Stimulated activated CD4-positive, alpha-beta T cell treated with anti-CD3 and anti-CD28 coated beads, TNF-alpha, amount 100 ng/mL, for 48 hours (primary cell): ENCODE measurements at places on chromosomes 1 and 21.

- no peak for DNase-seq
Measured at GRCh38 chr21:46008893-46009621, 27.5 kb downstream of the COL6A1 start.

- no peak for DNase-seq
Measured at GRCh38 chr1:221268295-221268694, 389.1 kb downstream of the HLX start.

DNA sequence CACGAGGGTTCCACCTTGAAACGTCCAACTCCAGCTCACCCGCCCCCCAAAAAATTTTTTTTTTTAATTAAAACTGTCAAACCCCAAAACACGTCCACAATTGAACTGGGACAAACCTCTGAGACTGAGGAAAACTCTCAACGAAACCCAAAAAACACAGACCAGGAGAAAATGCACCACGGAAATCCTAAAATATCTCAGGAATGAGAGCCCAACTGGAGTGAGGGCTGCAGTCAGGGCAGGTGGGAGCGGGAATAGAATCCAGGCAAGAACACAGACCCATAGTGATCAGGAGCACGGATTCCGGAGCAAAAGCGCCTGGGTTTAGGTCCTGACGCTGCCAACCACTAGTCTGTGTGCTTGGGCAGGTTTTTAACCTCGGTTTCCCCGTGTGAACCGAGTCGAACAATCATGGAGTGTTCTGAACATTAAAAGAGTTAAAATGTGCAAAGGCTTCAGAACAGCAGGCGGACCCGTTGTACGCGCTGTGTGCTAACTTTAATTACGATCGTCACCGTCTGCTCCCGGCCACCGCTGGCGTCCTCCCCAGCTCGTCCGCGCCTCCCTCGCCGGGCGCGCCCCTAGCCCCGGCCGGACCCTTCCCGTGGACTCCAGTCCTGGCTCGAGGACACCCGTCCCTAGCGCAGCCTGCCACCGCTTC lies 624 bp downstream of the ARHGAP29 start:
- DNase-seq = no peak

- DNase-seq = no peak
Measured at GRCh38 chr1:112706505-112707220, at the start of gene RHOC. Gene RHOC (minus strand): TSS chr1:112707127. CDS start chr1:112703799, 3,328 bp downstream.

DNA sequence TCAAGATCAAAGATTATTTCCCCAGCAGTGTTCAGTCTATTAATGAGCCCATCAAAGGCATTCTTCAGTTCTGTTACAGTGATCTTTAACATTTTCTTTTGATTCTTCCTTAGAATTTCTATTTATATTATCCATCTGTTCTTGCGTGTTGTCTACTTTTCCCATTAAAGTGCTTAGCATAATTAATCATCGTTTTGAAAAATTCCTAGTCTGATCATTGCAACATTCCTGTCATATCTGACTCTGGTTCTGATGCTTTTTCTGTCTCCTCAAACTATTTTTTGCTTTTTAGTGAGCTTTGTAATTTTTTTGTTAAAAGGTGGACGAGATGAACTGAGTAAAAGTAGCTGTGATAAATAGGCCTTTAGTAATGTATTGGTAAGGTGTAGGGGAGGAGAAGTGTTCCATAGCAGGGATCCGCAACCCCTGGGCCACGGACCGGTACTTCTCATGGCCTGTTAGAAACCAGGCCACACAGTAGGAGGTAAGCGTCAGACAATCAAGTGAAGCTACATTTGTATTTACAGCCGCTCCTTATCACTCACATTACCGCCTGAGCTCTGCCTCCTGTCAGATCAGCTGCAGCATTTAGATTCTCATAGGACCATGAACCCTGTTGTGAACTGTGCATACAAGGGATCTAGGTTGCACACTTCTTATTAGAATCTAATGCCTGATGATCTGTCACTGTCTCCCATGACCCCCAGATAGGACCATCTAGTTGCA lies 163.3 kb downstream of the PIK3R3 start:
- DNase-seq = no peak
